ENCODE measurements at places on chromosomes 1 and 21.

DNA sequence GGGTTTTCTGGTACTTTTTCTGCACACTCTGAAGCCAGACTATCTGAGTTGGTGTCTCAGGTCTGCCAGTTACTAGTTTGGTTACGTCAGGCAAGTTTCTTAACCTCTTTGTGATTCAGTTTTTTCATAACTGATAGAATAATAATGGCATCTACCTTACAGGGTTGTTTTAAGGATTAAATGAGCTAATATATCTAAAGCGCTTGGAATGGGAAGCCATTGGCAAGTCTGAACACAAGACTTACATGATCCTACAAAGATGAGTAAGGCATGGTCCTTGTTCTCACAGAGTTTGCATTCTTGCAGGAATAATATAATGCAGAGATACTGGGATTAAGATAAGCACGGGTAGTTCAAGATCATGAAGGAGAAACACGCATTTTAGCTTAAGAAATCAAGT lies 9.2 kb upstream of the DENND2D start:
- no peak for DNase-seq

GRCh38 chr1:215114154-215114933 lies 31.8 kb downstream of the KCNK2 start:
- no peak for DNase-seq

DNA sequence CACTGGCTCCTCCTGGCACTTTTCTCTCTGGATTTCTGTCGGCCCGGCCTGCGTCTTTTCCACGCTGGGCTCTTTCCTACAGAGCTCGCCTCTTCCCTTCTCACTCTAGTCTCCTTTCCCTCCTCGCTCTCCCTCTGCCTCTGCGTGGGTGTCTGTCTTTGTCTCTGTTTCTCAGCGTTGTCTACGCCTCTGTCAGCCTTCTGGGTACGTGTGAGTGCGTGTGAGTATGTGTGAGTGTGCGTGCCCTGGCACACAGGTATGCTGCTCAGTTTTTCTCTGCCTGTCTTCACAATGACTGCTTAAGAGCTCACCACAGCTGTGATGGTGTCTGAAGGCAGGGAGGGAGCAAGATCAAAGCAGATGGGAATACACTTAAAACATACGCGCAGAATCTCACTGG lies 77.7 kb downstream of the KIRREL1 start:
- no peak for DNase-seq

GRCh38 chr1:234597894-234598293 lies 12.1 kb downstream of the IRF2BP2 start:
- no peak for DNase-seq
